ENCODE measurements at places on chromosomes 1 and 21.

DNA sequence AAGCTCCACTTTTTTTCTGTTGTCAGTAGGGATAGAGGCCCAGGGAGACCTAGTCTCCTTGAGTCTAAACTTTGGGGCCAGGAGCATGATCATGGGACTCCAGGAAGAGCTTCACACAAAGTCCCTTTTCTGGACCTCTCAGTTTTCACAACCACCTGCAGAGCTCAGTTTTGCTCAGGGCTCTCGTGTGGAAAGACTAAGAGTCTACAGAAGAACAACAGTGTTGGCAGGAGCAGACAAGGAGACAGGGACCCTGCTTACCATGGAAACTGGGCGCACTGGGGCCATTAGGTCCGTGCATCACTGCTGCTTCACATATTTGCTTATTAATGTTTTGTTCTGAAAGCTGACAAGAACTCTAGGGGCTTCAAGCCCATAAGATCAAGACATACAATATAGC is 63.9 kb upstream of the HSD17B7 start:
- DNase-seq = no peak

- no peak for DNase-seq
Observed at GRCh38 chr1:54191525-54191924, 8.3 kb downstream of the CYB5RL start.

GRCh38 chr1:20682571-20683236 is 21.5 kb upstream of the DDOST start:
- no peak for DNase-seq

DNA sequence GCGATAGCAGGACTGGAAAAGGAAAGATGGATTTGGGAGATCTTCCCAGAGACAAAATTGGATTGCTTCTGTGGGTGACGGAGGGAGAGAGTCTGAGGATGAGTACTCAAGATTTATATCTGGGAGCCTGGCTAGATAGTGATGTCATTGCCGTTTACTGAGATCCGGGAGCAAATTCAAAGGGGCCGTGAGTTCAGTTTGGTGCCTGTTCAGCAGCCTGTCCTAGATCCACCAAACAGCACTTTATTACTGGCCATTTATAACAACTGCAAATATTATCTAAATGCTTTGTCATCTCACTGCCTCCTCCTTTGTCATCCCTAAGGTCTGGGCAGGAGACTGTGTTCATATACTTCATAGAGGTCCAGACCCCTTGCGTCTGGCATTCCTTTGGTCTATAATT is 29.2 kb downstream of the MAPKAPK2 start:
- no peak for DNase-seq

DNA sequence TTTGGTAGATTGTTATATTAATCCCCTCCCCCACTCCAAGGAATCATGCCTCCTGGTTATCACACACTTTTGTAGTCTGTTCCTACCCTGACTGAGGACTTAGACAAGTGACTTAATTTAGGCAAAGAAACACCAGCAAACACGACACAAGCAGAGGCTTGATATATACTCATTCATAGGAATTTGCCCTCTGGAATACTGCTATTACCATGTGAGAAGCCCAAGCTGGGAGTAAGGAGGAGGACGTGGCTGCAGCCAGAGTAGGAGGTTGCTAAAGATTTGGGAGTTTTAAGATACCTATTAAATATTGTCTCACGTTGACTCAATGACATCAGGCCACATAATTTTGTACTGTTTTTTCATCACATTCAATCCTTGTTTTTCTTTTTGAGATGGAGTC is 100.2 kb downstream of the LRRC53 start:
- no peak for DNase-seq

DNA sequence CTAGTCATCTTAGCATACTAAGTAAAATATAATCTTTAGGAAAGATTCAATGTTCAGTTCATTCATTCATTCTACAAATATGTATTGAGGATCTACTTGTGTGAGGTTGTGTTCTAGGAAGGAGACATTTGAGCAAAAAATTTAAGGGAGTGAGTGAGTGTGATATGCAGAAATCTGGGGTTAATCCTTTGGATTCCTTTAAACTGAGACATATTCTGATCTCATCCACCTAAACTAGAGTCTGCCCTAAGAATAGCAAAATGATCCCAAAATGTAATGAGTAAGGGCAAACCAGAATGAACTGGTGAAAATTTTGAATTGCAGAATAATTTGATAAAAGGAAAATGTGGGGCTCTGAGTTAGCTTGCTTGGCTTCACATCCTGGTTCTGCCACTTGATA is 8.6 kb downstream of the UBE2U start:
- no peak for DNase-seq

DNA sequence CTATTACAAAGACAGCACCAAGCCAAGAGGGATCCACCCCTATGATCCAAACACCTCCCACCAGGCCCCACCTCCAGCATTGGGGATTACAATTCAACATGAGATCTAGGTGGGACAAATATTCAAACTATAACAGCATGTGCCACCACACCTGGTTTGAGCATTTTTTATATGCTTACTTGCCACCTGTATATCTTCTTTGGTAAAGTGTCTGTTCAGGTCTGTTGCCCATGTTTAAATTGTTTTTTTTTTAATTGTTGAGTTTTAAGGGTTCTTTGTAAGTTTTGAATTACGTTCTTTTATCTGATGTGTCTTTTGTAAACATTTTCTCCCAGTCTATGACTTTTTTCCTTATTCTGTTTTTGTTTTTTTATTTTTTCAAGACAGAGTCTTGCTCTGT is 83.4 kb downstream of the LRIG2 start:
- DNase-seq = no peak

DNA sequence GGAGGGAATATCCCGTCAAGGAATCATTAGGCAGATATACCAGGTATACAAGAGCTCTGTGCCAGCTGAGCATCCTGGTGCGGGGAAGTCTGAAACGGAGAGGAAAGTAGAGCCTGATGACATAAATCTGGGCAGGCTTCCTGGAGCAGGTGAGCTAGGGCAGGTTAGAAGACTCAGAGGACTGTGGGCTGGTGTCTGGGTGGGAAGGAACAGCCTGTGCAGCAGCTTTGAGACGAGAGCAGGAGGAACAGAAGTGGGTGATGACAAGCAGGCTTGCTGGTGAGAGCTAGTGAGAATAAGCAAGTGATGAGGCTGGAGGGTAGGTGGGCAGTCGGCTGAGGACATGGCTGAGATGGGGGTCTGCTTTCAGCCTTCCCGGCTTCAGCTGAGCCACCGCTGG is 6.7 kb downstream of the CELSR2 start:
- DNase-seq = no peak

GRCh38 chr1:226181996-226182714 is 4.4 kb downstream of the ACBD3 start:
- DNase-seq = no peak

GRCh38 chr1:232213928-232214327 is 416.0 kb downstream of the SIPA1L2 start:
- no peak for DNase-seq

GRCh38 chr1:18882486-18882885 is 19.9 kb downstream of the ALDH4A1 start:
- no peak for DNase-seq

DNA sequence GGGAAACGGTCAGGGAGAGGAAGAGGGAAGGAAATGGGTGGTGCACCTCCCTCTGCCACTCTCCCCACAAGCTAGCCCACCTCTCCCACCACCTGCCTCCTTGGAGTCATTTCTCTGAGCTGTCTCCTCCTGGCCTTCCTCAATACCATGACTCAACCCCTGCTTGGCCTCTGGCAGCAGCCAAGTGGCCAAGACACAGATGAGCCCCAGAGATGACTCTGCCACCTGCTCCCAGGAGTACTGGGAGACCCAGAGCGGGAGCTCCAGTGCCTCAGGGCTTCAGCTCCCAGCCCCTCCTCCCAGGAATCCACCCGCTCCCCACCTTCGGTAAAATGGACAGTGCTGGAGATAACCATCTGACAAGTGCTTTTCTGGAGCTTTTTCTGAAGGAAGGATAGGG is 2.6 kb downstream of the S100A16 start:
- no peak for DNase-seq

DNA sequence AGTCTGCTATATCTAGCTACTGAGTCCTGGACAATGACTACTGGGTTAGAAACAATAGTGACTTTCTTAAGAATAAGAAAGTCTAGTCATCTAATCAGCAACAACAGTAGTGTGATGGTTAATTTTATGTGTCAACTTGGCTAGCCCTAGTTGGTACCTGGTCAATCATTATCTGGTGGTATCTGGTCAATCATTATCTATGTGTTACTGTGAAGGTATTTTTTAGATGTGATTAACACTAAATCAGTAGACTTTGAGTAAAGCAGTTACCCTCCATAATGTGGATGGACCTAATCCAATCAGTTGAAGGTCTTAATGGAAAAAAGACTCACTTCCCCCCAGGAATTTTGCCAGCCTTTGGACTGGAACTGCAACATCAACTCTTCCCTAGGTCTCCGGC is 312.6 kb downstream of the SIPA1L2 start:
- no peak for DNase-seq

GRCh38 chr1:224392411-224393249 is 36.0 kb downstream of the CNIH4 start:
- no peak for DNase-seq

- no peak for DNase-seq
Observed at GRCh38 chr1:198968866-198969265, 330.0 kb downstream of the PTPRC start.

- no peak for DNase-seq
Observed at GRCh38 chr1:29650041-29650400, 413.7 kb downstream of the PTPRU start.

DNA sequence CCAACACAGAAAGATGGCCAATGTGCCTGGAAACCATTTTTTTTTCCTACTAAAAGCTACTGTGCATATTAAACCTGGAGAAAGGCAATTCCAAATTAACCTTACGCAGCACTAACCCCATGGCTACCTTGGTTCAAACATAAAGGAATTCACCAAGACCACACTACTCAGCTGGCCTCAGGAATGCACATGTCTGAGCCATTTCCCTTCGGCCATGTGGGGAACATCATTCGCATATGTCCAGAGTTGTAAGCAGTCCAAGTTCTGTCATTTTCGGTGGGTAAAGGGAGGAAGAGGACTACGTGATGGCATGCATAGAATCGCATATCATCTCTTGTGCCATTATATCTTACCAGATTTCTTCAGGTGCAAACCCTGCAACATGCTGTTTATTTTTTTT is 175.4 kb downstream of the NTMT2 start:
- no peak for DNase-seq

DNA sequence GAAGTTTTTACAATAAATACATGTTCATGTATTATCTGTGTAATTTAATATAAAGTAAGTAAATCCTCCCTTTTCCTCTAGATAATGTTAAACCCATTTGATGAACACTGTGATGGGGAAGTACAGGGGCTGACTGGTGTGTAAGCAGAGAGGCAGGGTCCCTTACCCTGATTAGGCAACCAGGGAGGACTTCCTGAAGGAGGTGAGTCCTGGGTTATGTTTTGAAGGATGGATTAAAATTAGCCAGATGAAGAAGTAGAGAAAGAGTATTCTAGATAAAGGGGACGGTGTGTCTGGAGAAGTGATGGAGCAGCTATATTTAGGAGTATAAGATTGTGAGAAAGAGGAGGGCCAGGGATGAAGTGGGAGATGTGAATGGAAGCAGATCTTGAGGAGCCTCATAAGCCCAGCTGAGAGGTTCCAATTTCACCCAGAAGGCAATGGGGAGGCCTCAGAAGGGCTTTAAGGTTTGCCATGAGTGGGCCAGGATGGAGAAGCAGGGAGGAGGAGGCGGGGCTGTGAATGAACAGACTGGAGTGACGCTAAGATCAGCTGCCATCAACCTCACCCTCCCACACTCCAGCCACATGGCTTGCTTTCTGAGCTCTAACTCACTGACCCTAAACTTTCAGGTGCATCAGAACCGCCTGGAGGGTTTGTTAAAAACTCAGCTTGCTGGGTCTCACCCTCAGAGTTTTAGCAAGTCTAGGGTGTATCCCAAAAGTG is 30.9 kb upstream of the ID3 start:
- no peak for DNase-seq

GRCh38 chr1:18949686-18950400 is 6.6 kb downstream of the IFFO2 start:
- no peak for DNase-seq

DNA sequence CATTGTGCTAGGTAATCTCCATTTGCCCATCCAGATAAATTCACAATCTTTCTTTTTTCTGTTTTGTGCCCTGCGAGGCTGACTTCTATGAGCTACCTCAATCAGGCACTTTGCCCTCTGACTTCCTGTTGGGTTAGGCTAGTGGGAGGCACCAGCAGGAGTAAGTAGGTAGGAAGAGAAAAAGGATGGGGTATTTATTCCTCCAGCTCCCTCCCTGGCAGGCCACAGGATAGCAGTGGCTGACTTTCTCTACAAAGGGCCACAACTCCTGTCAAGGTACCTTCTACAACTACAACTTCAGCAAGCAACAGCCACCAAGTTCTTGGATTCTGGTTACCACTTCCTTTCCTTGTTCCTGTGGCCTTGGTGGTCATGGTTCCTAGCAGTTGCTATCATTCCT is 18.8 kb upstream of the GORAB start:
- no peak for DNase-seq

DNA sequence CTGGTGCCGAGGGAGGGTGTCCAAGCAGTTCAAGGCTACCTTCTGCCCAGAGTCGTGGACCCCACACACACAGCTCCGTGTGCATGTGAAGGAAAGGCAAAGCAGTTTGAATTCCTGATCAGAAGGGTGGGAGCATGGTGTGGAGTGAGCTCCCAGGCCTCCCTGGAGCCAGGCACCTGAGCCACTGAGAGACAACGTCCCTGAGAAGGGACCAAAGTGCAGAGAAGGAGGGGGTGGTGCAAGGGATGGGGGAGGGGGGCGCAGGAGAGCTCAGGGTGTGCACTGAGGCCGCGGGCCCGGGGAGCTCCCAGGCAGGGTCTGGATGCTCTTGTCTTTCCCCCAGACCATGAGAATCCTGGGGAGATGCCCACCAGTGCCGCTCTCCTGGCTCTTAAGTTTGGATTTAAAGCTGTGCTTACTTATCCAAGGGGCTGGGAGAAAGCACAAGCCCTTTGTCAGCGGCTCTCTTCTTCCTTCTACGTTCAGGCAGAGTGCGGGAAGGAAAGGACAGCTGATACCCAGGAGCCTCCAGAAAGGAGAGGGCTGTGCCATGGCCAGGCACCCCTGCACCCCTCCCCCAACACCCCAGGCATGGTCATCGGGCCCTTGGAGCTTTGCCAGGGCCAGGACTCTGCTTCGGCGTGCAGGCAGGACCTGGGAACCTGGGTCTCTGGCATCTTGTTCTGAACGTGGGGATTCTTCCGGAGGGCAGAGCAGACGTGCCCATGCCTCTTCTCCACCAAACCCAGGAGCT is 24.1 kb downstream of the ACTA1 start:
- no peak for DNase-seq

DNA sequence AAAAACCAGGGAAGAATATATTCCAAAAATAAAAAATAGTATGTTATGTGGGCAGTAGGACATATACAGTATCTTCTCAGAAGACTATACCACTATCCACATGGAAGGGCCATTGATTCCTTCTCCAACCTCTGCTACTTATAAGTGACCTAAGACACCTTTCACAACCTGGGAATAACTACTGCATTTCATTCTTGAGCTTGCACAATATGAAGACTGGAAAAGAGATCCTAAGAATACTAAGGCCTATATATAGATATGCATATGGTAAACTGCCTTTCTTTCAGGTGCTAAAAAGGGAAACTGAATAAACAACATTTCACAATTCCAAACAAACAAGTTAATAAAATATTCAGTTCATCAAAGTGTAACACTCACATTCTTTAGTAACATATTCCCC is 32.0 kb upstream of the SDC3 start:
- DNase-seq = no peak

GRCh38 chr1:80825067-80825466 is 975.7 kb upstream of the ADGRL2 start:
- DNase-seq = no peak
